ENCODE measurements at places on chromosomes 11 and 22.

GRCh38 chr11:6319704-6320410 is 444 bp downstream of the CAVIN3 start:
- DNase-seq = no peak

DNA sequence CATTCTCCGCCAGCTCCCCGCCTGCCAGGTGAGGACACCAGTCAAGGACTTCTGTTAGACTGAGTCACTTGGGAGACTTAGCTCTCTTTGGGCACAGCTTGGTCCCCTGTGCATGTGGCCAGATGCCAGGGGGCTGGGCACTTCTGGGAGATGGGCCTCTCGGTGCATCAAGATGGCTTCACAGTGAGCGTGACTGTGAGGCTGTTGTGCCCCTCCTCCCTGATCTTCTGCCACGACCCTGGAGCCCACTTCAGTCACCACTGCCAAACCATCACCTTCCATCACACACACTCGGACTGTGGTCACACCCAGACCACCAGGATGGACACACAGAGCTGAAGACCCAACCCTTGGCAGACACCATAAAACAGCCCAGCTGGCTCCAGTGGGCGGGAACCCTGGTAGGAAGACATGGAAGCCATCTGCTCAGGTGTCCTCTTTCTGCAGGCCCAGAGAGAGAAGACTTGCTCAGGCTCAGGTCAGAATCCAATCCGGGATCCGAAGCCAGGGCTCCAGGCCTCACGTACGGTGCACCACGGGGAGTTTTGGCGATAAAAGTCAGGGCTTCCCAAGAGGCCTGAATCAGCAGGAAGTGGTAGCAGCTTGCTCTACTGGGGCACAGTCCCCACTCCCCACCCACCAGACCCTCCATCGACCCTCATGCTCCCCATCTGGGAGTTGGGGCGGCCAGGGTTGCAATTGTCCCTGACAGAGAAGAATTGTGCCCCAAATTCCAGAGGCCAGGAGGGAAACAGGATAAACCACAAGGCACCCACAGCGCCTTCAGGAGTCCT is 29.8 kb upstream of the CD5 start:
- no peak for DNase-seq

DNA sequence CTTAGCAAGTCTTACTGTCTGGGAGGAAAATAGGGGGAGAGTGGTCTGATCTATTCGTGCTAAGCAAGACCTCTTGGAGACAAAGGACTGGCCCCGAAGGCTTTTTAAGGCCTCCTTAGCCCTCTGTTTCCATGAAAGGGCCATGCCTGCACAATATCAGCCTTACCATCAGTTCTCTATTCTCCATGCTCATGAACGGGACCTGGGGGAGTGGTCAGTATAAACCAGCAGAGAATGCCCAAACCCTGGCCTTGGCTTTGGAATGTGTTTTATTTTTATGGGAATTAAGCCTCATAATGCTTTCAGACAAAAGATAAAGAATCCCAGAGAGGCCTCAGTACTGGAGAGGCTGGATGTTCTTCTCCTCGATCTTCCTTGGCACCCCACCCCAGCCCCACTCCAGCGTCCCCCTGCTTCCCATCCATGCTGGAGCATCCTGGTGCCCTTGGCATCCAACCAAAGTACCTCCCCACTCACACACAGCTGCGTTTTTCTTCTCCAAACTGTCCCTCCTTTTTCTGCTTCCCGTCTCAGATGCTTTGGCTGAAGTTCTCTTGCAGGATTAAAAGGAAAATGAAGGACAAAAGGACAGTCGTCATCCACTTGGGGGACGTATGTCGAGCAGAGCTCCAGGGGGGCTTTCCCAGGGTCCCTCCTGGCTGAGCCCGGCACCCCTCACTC is 18.6 kb downstream of the FXYD6 start:
- no peak for DNase-seq

DNA sequence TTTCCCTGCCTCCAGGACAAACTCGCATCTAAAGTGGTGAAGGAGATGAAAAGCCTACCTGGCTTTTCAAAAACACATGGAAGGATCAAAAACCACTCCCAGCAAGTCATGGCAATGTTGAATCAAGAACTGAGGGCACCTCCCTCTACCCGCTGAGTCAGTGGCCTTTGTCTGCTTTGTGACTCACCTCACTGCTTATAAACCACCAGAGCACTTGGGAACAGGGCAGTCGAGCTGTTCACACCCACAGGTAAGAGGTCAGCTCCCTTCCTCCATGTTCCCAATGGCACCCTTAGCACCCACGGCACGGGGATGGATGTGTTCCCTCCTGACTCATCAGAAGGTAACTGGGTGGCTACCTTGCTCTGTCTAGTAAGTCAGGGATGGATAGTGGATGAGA is 21.7 kb downstream of the TENM4 start:
- DNase-seq = no peak

- DNase-seq = no peak
Measured at GRCh38 chr11:12069066-12069676, 41.2 kb upstream of the MICAL2 start.

DNA sequence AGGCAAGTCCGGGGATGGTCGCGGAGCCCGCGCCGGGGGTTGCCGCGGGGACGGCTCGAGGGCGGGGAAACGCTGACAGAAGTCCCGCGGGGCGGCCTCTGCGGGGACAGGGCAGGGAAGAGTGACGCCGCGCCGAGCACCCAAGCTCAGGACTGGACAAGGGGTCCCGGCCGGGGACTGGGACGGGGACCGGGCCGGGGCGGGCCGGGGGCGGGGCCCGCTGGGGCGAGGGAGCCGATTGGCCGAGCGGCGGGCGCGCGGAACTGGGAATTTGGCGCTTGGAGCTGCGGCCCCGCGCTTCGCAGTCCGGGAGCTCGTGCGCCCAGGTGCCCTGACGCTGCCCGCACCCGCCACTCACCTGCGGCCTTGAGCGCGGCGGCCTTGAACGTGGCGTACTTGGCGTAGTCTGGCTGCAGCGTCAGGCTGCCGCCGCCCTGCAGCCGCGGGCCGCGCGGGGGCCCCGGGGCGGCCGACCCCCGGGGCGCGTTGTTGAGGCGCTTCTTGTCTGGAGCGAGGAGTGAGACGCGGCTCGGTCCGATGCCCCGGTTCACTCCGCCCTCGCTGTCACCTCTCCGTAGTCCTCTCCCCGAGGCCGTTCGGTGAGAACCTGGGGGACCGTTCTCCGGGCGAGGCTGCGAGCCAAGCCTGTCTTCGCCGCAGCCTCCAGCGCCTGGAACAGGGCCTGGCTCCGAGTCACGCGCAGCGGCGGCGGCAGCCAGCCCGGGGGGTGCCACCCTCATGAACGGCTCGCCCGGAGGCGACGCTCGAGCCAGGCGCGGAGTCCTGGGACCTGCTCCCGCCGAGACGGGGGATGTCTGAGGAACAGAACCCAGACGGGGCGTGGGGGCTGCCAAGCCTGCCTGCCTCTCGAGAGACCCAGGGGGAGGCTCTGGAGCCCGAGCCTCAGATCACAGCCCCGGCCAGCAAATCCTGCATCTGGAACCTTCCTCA is 4.5 kb downstream of the SHISA8 start:
- peak; percentile 59 for DNase-seq

DNA sequence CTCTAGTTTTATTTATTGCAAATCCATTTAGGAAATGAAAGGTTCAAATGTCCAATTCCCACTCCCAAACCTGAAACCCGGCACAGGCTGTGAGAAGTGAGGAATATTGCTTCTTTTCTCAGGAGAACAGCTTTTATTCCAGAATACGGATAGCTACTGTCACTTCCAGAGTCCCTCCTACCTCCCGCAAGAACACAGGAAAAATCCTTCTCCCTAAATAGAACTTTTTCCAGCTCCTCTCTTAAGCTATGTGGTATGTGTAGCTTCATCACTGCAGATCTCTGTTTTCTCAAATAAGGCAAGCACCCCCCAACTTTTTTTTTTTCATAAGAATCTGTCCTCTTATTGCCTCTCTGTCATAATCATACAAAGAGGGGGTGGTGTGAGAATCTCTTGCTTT is 126.8 kb downstream of the LARGE1 start:
- peak; percentile 32 for DNase-seq

- DNase-seq = no peak
Measured at GRCh38 chr22:37300551-37301017, 18.3 kb downstream of the CYTH4 start.

DNA sequence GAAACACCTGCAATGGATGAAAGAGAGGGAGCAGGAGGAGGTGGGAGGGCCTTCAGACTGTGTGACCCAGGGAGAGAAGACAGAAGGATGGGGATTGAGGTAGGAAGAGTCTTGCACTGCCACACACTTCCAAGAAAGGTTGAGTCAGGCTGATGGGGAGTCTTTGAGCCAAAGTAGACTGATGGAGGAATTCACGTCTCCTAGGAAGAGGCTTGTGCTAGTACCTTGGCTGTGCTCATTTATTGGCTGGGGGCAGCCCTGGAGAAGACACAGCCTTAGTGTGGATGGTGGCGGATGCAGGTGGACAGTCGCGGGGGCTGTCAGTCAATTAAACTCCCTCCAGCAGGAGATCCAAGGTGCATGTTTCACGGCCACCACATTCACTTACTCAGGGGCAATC is 16.2 kb upstream of the ACCSL start:
- no peak for DNase-seq

DNA sequence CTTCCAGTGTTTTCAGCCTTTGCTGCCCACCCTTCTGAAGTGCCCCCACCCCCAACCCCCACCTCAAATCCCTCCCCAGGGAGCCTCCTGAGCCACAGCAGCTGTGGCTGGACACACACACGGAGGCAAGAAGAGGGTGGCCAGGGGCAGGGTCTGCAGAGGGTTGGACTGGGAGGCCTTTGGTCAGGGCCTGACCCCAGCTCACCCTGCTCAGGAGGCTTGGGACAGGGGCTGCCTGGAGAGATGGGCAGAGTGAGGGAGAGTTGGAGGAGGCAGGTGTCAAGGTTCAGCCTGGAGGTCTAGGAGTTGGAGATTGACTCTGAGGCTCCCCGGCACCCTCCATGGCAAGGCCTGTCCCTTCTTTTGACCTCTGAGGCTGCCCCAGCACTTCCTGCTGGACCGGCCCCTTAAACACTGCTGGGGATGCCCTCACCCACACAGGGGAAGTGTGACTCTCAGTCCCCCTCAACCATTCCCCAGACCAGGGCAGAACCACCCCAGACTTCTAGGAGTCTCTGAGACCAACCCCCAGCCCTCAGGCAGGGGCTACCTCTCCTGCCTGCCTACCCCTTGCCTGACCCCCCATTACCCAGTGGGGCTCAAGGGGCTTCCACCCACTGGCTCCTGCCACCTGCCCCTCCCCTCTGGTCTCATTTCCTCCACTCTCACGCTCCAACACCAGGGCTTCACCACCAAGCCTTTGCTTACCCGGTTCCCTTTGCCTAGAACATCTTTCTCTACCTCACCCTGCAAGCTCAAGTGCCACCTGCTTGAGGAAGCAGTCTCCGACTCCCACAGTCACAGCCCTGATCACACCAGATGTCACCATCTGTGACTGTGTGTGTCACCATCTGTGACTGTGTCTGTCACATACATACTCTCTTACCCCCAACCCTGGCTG is 8.6 kb downstream of the ARAP1 start:
- DNase-seq = no peak

- no peak for DNase-seq
Measured at GRCh38 chr11:134821422-134821821, 409.4 kb upstream of the B3GAT1 start.

- no peak for DNase-seq
Measured at GRCh38 chr11:107819361-107820014, 39.1 kb downstream of the SLC35F2 start.

DNA sequence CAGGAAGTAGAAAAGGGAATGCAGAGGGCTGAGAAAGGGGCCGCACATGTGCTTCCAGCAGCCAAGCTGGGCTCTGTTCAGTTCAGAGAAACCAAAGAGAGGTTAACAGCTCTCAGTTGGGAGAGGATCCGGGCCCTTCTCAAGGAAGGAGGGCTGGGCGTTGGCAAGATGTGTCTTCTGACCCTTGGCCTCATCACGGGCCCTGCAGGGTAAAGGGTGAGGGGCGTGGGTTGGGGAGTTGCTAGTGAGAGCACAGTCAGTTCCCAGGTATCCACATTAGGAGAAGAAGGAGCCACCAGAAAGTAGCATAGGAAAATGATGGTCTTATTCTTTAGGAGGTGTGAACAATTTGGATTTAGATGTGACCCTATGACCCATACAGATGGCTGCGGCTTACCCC is 73.0 kb downstream of the OSBP2 start:
- no peak for DNase-seq

DNA sequence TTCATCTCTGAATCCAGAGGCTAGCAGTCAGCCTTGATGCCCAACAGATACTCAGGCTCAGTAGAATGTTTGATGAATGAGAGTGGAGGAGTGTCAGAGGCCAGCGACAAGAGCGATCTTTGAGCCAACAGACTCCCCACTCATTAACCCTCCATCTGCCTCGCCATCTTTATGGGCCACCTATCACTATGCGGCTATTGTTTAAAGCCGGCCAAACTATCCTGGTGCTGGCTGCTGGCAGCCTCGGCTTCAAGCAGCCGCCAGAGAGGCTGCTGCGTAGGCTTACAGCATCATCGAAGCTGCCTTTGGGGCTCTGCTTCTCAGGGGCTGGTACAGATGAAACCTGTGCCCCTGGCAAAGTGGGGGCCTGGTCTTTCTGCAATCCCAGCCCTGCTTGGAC is 525.6 kb downstream of the INSC start:
- DNase-seq = no peak

DNA sequence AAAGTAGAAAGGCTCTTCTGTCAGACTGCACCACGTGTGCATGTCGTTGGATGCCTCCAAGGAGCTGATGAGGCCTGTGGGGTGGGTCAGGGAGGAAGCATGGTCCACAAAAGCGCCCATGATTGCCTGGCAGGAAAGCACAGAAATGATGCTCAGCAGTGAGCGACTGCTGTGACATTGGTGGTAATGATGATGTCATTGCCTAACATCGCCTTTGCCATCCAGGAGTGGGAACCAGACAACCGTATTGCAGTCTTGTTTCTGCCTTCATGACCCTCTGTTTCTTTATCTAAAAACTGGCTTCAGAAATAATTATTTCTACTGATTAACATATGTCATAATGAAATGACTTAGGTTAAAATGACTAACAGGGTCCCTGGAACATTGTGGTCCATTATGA is 477.8 kb upstream of the B3GAT1 start:
- no peak for DNase-seq

DNA sequence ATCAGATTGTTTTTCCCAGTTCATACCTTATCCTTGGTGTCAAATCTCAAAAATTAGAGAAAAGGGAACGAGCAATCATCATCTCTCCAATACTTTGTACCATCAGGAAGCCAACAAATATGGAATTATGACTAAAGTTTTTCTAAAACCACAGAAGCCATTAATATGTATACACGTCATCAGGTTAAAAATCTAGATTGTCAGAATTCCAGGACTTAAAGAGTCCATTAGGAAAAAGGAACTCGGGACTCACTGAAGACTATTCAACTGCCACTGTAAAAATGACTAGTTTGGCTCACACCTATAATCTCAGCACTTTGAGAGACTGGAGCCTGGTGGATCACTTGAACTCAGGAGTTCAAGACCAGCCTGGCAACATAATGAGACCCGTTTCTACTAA is 344.4 kb upstream of the LRRC4C start:
- DNase-seq = no peak

GRCh38 chr11:44950625-44951476 is at the start of gene TP53I11:
TSS of gene TP53I11 (minus strand) at chr11:44950883. CDS start at chr11:44938335, 12,548 bp downstream.
- no peak for DNase-seq

DNA sequence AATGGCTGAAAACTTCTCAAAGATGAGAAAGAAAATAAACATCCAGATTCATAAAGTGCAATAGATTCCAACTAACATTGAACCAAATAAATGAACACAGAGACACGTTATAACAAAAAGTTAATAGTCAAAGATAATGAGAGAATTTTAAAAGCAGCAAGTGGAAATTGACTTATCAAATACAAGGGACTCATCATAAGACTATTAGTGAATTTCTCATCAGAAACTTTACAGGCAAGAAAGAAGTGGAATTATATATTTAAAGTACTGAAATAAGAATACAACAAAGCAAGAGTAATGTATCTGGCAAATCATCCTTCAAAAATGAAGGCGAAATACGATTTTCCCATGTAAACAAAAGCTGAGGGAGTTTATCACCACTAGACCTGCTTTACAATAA is 852.7 kb downstream of the LRRC4C start:
- DNase-seq = no peak
